ENCODE measurements at places on chromosomes 12 and 14. TPM values are rescaled to one million over a fixed set of nuclear protein-coding genes. Genes with fewer than 3 reads are reported as not detected.
A peak's percentile ranks its signal among the peaks of the same experiment; 100 is the strongest.

Gene GPR162
- total RNA-seq = 0.68 TPM

Gene KRT83
- not detected for total RNA-seq

GRCh38 chr14:86997271-86997670 is 995.7 kb downstream of the GALC start:
- no peak for DNase-seq

DNA sequence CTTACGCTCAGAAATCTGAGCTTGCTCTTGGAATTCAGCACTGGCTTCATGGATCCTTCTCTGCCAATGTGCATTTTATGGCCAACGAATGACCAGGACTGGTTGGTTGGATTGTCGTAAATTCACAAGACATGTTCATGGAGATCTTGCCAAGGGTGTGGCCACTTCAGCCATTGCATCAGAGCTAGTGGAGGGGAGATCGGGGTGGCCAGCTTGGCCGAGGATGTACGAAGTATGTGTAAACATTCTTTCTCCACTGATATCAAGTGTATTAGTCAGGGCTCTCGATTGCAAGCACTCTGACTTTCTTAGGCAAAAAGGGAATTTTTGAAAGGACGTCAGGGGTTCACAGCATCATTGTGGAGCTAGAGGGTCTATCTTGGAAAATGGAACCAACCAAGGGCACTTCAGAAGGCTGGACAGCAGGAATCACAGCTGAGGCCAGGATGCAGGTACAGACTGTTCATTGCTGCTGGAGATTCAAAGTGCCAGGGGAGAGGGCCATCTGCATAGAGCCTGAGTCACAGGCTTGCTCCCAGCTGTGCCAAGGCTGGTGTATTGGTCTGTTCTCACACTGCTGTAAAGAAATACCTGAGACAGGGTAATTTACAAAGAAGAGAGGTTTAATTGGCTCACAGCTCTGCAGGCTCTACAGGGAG is 32.9 kb upstream of the ADGRD1 start:
- DNase-seq = no peak

DNA sequence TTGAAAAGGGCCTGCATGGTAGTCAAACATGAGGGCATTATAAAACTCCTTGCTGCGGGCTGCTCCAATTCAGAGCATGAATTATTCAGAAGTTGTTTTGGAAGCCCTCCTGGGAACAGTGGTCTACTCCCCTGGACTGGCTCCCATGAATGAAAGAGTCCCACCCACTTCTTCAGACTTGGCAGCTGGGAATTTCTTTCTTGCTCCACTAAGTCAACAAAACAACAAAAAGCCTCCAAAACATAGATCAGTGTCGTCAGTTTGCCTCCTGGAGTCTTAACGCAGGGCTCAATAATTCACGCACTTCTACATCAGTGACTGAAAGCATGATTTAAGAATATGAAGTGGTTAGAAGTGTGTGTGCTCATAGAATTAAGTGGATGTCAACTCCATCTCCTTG is 37.9 kb downstream of the AKAP6 start:
- no peak for DNase-seq

- no peak for DNase-seq
These were observed 177.1 kb downstream of the CACNA1C start for GRCh38 chr12:2229661-2230539.

Gene CAPZA3
- not detected for total RNA-seq

Gene ABCC9
- total RNA-seq = 0.02 TPM

DNA sequence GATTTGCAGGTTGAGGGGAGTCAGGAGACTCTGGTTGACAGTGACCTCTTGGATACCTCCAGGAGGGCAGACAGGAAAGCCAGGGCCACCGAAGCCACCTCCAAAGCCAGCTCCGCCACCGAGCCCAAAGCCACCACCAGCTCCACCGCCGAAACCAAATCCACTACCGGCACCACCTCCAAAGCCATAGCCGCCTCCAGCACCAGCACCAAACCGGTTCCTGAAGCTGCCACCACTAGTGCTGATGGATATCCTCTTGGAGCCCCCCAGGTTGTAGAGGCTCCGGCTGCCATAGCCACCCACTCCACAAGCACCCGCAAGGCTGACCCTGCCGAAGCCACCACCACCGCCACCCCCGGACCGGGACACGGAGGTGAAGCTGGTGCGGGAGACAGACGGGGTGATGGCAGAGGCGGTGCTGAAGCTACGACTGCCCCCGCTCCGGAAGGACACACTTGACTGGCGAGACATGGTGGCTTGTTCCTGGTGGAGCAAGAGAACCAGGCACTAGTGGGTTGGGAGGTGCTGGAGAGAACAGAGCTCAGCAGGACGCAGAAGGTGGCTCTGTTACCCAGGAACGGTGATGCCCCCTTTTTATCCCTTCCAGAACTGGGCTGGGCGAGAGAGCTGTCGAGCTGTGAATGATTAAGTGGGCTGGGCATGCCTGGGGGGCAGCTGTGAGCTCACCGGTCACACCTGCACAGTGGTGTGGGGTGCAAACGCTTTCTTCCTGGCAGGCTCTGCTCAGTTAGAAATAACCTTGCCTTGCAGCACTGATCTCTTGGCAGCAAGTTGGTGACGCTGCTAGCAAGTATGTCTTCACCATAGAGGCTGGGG is at the start of gene KRT5:
KRT5 (minus strand) TSS at position 569 of the 837 bp plus-strand sequence; CDS start at position 471, 98 bp downstream.
- no peak for DNase-seq

Gene SART3
- 76.5 TPM for total RNA-seq

- no peak for DNase-seq
These were observed 393.7 kb downstream of the SOX5 start for GRCh38 chr12:23555825-23556207.

Gene LALBA
- not detected for total RNA-seq

Gene SPX
- total RNA-seq = 1.4 TPM

Gene CCDC85C
- total RNA-seq = 4.3 TPM

Gene TSPAN19
- total RNA-seq = not detected

- no peak for DNase-seq
These were observed 3.7 kb upstream of the PNMA1 start for GRCh38 chr14:73717711-73718417.

Gene OTX2
- total RNA-seq = not detected

GRCh38 chr12:27861428-27862167 is 81.6 kb upstream of the MANSC4 start:
- DNase-seq = no peak

- no peak for DNase-seq
These were observed 33.0 kb upstream of the CFAP54 start for GRCh38 chr12:96456265-96456974.

GRCh38 chr12:87311206-87311605 is 718.0 kb downstream of the C12orf50 start:
- DNase-seq = no peak

- no peak for DNase-seq
These were observed 32.9 kb upstream of the SYCP3 start for GRCh38 chr12:101772012-101772775.

GRCh38 chr14:37559386-37559785 is 35.7 kb downstream of the FOXA1 start:
- DNase-seq = no peak

Gene SLC8A3
- 0.30 TPM for total RNA-seq

DNA sequence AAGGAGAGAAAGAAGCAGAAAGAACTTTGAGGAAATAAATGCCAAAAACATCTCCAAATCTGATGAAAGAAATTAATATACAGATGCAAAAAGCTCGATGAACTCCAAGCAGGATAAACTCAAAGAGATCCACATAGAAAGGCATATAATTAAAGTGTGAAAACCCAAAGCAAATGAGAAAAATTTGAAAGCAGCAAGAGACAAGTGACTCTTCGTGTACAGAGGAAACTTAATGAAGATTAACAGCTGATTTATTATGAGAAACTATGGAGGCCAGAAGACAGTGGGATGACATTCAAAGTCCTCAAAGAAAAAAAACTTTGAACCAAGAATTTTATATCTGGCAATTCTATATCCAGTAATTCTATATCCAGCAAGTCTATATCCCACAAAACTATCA is 163.0 kb upstream of the TMCC3 start:
- DNase-seq = no peak

Gene KRT81
- total RNA-seq = 1.4 TPM

DNA sequence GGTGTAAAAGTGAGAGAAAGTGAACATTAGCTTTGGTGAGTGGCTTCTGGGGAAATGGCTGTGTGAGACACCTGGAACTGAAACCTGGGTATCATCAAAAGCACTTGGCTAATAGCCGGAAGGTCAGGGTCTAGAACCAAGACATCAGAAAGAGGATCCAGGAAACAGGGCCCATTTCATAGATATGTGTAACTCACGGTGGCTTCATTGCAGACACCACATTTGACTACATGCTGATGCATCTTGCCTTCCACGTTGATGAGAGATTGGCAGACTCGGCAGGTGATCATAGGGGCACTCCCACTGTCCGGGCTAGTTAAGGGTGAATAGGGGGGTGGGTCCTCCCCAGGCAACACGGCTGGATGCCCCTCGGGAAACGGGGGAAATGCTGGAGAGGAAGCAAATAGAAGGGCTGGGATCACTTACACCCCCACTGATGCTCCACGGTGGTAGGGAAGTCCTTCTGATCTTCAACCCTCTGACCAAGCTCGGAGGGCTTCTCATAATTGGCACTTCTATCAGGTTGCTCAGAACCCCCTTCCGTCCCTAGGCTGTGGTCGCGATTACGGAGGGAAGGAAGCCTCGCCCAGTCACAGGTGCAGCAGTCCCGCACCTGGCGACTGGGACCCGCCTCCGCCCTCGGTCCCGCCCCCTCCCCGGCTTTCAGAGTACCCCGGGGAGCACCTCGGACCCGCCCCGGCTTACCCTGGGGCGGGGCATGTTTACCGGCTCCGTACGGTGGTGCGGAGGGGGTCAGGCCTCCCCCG is 593 bp downstream of the PIP4P1 start:
- DNase-seq = peak; percentile 78

Gene PPFIA2
- not detected for total RNA-seq

GRCh38 chr14:27612121-27612520 is 1014.3 kb upstream of the NOVA1 start:
- DNase-seq = no peak

Gene HPD
- total RNA-seq = not detected

DNA sequence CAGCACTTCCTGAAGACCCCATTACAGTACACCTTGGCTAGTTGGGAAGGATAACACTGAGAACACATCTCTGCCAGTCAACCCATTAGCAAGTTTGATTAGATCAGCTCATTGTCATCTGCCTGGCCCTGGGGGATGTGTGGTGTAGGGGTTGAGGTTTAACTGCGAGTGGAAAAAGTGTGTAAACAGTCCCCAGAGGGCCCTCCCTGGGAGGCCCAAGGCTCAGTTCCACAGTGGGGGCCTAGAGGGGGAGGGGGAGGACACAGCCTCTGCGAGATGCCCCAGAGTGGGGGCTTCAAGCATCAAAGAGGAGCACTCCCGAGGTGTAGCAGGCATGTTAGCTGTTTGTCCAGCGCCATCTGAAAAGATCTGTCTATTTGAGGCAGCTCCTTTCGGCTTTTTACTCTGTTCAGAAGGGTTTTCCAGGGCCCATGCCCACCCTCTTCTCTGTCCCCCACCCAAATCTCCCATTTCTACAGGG is 344 bp downstream of the LPAR5 start:
- DNase-seq = peak; percentile 53

GRCh38 chr12:52587563-52587962 is 13.7 kb downstream of the KRT72 start:
- no peak for DNase-seq

DNA sequence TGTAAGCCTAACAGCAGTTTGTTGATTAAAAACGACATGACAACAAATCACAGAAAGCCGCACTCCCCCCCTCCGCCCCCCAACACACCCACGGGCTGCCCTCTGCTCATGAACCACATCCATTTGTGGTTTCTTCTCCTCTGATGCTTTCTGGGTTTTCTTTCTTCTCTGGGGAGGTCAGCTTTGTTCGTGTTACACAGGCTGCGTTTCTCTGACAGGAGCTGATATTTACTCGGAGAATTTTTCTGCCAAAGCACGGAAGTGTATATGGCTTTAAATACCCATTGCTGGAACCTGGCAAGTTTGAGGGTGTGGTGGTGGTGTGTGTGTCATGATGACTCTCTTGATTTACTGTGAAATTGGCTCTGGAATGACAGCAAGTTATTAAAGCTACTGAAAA is 883.7 kb upstream of the TMEM132C start:
- DNase-seq = no peak

Gene TEX52
- not detected for total RNA-seq

Gene KRT2
- 0.66 TPM for total RNA-seq

DNA sequence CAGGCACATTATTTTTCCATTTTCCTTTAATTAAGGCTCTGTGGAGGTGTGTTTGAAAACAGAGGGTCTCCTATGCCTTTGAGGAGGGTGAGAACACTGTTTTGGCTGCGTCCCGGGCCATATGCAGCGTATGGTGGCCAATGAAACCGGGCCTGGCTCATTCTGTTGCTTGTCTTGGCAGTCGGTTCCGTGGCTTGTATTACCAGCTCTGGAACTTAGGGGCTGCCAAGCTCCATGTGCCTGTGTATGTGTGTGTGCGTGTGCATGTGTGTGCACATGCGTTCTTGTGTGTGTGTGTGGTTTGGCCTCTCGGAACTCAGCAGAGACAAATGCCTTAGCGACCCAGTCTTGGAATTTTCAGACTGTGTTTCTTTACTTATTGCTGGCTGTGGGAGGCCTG is 2.7 kb downstream of the JDP2 start:
- DNase-seq = no peak

Gene CLEC1B
- 2.3 TPM for total RNA-seq

GRCh38 chr12:4288296-4289131 is 15.0 kb downstream of the CCND2 start:
- no peak for DNase-seq
